Renal cortical epithelial cell (primary cell): ENCODE measurements at places on chromosomes 7 and 10. TPM values are rescaled to one million over a fixed set of nuclear protein-coding genes. Genes with fewer than 3 reads are reported as not detected.

- no peak for DNase-seq
Observed at GRCh38 chr7:157125376-157126223, 13.1 kb upstream of the UBE3C start.

DNA sequence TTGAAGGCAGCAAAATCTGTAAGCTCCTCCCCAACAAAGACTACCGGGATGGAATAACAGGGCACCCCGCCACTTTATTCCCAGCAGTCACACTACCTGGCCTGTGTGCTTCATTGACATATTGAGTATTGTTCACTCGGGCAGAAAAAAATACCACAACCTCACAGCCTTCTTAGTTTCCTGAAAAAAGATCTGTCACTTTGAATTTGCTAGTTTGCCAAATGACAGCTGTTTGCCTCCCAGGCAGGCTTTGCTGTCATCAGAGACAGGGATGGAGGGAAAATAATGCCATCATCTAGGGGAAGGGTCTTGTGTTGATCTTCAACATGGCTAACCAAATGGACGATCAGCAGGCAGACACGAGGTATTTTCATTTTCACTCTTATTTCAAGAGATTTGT is 26.9 kb downstream of the BMPER start:
- no peak for DNase-seq

The BTRC gene
- 4.7 and 19.6 TPM in 2 replicates for total RNA-seq

DNA sequence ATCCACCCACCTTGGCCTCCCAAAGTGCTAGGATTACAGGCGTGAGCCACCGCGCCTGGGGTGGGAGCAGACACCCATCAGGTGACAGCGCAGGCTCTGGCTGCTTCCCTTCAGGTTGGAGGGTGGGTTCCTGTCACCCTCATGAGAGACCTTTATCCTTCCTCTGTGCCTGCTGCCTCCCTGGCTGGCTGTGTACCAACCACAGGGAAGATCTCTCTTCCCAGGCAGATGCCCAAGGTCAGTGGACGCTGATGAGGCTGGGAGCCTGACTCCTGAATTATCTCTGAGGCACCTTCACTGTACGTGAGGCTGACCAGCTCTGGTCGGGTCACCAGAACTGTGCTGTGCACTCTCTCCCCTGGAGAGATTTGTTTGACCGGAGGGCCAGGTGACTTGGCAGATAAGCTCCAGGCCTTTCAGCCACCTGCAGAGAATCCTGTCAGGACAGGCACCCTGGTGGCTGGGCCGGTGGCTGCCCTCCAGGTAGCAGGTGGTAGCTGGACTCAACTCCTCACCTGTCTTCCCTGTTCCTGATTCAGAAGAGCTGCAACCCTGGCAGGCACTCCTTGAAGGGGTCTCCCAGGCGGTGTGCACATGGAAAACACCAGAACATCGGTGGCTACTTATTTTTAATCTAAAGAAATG is 251.9 kb downstream of the GLRX3 start:
- no peak for DNase-seq

DNA sequence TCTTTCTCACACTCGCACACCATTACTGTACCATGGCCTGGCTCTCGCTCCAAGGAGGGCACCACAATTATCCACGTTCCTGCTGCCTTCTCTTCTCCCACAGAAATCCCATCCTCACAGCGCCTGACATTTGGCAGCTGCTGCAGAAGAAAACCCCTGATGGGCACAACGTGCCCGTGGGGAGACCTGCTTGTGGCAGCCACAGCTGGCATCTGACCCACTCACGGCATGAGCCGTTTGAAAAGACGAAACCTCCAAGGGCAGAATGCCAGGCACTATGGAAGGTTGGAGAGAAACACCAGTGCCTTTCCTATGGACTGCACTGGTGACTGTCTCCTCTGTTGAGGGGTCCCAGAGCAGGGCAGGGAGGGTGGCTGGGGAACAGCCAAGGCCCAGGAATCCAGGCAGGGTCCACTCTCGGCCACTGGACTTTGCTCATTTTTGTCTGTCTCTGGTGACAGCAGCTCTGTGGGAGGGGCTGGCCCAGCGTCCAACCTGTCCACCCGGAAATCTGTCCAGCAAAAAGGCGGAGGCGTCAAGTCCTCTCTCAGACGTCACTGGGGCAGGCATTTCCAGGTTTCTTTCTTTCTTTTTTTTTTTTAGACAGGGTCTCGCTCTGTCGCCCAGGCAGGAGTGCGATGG is 61.0 kb upstream of the MKRN1 start:
- DNase-seq = no peak

The OR2A42 gene
- 0.15 TPM in 1 of 2 replicates, not detected in the other for total RNA-seq

DNA sequence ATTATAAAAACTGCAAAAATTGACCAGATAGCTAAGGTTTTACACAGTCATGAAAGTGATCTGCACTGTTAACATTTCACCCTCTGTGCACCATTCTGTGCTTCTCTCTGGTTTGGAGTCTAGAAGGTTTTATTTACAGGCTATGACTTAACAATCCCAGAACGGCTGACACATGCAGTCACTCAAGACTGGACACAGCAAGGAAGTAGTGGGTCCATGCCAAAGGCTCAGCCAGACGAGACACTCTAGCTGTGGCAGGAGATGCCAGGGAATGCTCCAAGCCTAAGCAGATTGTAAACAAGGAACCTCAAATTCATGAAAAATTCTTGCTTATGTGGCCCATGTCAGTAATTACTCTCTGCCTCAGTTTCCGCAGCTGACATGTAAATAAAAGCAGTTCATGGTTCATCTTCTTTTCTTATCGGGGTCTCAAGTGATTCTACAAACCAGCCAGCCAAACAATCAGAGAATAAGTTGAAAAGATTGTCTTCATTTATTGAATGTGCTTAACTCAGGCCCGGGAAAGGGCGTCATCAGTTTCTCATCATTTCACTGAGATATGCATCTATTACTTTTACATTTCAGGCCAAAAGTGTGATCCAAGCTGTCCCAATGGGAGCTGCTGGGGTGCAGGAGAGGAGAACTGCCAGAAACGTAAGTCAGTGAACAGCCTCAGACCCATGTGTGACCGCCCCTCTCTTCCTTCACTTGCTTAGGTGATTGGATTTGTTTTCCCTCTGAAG is 132.1 kb downstream of the EGFR start:
- no peak for DNase-seq

DNA sequence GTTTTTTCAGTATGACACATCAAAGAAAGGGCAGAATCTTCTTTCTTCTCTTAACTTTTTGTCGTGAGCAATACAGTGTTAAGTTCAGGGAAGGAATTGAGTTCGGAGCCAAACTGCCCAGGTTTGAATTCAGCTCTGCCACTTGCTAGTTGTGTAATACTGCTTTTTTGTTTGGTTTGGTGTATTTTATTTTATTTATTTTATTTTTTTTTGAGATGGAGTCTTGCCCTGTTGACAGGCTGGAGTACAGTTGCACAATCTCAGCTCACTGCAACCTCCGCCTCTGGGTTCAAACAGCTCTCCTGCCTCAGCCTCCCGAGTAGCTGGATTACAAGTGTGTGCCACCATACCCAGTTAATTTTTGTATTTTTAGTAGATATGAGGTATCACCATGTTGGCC is 539.8 kb upstream of the GALNT17 start:
- no peak for DNase-seq
